Lung microvascular endothelial cell (primary cell): ENCODE measurements at places on chromosomes 4 and X.

DNA sequence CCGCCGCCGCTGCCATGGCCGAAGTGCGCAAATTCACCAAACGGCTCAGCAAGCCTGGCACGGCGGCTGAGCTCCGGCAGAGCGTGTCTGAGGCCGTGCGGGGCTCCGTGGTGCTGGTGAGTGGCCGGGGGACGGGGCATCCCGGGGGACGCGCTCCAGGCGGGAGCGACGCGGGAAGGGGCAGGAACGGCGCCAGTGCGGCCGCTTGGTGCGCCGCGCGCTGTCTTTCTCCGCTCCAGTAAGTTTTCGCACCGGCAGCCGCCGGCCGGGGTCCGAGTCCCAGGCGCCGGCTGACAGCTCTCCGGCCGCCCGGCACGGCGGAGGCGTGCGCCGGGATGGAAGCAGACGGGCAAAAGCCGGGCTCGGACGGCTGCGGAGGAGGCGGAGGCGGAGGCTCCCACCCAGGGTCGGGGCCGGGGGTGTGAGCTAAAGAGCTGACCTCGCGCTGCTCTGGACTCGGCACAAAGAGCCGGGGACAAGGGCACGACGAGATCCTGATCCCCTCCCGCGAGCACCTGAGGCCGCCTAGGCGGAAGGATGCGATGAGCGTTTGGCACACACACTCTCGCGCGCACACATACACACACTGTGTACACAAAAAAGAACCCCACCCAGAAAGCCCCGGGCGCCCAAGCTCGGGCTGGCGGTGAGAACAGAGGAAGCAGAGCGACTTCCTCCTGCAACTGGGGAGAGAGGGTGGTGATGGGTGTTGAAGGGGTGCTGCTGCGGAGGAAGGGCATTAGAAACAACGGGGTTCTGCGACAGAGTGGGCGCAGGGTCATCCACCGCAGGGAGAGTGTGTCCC is 545 bp downstream of the DOCK11 start:
- DNase-seq = no peak

- DNase-seq = no peak
Measured at GRCh38 chrX:30343206-30343605, 34.0 kb upstream of the NR0B1 start.

- no peak for DNase-seq
Measured at GRCh38 chr4:152620218-152620617, 59.6 kb downstream of the TMEM154 start.

DNA sequence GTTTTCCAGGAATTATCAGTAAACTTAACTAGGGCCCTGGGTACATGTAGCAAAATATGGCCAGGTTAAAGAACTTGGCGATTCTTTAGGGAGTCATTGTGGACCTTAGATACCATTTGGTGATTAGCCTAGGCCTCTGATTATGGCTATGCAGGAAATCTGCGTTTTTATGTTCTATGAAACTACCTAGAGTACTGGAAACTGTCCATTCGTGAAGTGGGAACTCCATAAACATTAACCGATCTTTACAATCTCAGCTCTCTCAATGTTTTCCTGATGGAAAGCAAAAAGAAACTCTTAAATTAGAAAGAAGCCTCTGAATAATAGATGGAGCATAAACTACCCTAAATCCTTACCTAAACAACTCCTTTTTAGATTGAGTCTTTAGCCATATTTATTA is 121.9 kb downstream of the SH3RF1 start:
- DNase-seq = no peak

- no peak for DNase-seq
Measured at GRCh38 chr4:102116121-102116520, 229.2 kb downstream of the SLC39A8 start.
